Cardiac atrium fibroblast (primary cell): ENCODE measurements at places on chromosomes 7 and 10. TPM values are rescaled to one million over a fixed set of nuclear protein-coding genes. Genes with fewer than 3 reads are reported as not detected.

Gene GPER1
- 3.2 and 5.0 TPM in 2 replicates for total RNA-seq

Gene AOAH
- total RNA-seq, result not detected in 2 replicates

Gene SPDYE8
- total RNA-seq, result not detected in 2 replicates

Gene LIPK
- total RNA-seq, result not detected in 2 replicates

Gene CRYGN
- total RNA-seq, result not detected in 2 replicates

Gene CHST15
- total RNA-seq, result 17.5 and 22.6 TPM in 2 replicates

Gene RAPGEF5
- 10.5 and 42.4 TPM in 2 replicates for total RNA-seq

Gene MAGI2
- total RNA-seq, result 0.81 and 1.3 TPM in 2 replicates

Gene SLC26A3
- total RNA-seq, result not detected in 2 replicates

Gene NRF1
- total RNA-seq, result 6.0 and 14.8 TPM in 2 replicates

Gene COL28A1
- not detected in 2 replicates for total RNA-seq

Gene GIMAP2
- 0.81 and 5.2 TPM in 2 replicates for total RNA-seq

Gene CPVL
- not detected in 2 replicates for total RNA-seq

Gene COBL
- total RNA-seq, result not detected in 2 replicates

Gene ADARB2
- not detected in 2 replicates for total RNA-seq

Gene ABCB4
- 0.16 TPM in 1 of 2 replicates, not detected in the other for total RNA-seq

Gene NUTM2E
- total RNA-seq, result not detected in 2 replicates

Gene PARG
- 12.6 and 14.3 TPM in 2 replicates for total RNA-seq

Gene IKZF5
- total RNA-seq, result 1.8 and 3.7 TPM in 2 replicates

Gene LRRN3
- 0.18 and 3.1 TPM in 2 replicates for total RNA-seq

Gene SPDYE9
- not detected in 2 replicates for total RNA-seq

Gene ATG9B
- 0.16 and 2.2 TPM in 2 replicates for total RNA-seq

Gene SNCG
- total RNA-seq, result 5.3 and 11.4 TPM in 2 replicates

Gene ZFAND2A
- 19.3 and 34.8 TPM in 2 replicates for total RNA-seq

Gene SCIN
- not detected in 2 replicates for total RNA-seq

Gene TRIL
- 0.72 and 0.97 TPM in 2 replicates for total RNA-seq

Gene BLOC1S2
- total RNA-seq, result 21.2 and 25.5 TPM in 2 replicates

Gene SPDYE16
- total RNA-seq, result not detected in 2 replicates

Gene CNNM1
- total RNA-seq, result 0.16 and 0.54 TPM in 2 replicates

Gene BAZ1B
- total RNA-seq, result 24.2 and 33.5 TPM in 2 replicates

Gene TCF7L2
- 7.4 and 18.3 TPM in 2 replicates for total RNA-seq

Gene DNAJC30
- total RNA-seq, result 4.1 and 4.7 TPM in 2 replicates

Gene PDZD7
- 0.54 and 1.3 TPM in 2 replicates for total RNA-seq

Gene SP4
- total RNA-seq, result 1.3 and 1.8 TPM in 2 replicates

Gene IL2RA
- total RNA-seq, result not detected in 2 replicates

Gene SEM1
- 16.4 and 22.4 TPM in 2 replicates for total RNA-seq

Gene DNTT
- total RNA-seq, result not detected in 2 replicates

Gene FRMD4A
- 11.8 and 17.7 TPM in 2 replicates for total RNA-seq

Gene EPHA1
- total RNA-seq, result not detected in 2 replicates

Gene TMED4
- total RNA-seq, result 96.8 and 119 TPM in 2 replicates

Gene PNLIPRP2
- not detected in 2 replicates for total RNA-seq

Gene CHN2
- total RNA-seq, result 0.16 and 1.8 TPM in 2 replicates

Gene CYP3A4
- total RNA-seq, result not detected in 2 replicates

Gene CPA4
- 56.7 and 90.1 TPM in 2 replicates for total RNA-seq

Gene ZNF503
- 5.8 and 10.8 TPM in 2 replicates for total RNA-seq

Gene CLDN15
- total RNA-seq, result 4.7 and 7.0 TPM in 2 replicates
